Glomerular endothelial cell (primary cell): ENCODE measurements at places on chromosomes 12 and 14.

DNA sequence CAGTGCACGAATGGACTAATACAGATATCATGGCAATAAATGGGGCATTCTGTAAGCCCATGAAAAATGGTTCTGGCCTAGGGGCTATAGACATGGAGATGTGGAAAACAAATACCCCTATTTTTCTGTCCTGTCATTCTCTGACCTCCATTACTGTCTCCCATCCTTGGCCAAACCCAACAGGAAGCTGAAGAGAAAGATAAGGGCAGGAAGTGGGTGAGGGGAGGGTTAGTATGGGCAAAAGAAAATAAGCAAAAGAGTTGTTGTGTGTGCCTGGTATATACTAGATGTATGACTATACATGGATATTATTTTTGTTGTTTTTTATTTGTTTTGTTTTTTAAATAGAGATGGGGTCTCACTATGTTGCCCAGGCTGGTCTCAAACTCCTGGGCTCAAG lies 339.3 kb downstream of the PCNX1 start:
- no peak for DNase-seq

DNA sequence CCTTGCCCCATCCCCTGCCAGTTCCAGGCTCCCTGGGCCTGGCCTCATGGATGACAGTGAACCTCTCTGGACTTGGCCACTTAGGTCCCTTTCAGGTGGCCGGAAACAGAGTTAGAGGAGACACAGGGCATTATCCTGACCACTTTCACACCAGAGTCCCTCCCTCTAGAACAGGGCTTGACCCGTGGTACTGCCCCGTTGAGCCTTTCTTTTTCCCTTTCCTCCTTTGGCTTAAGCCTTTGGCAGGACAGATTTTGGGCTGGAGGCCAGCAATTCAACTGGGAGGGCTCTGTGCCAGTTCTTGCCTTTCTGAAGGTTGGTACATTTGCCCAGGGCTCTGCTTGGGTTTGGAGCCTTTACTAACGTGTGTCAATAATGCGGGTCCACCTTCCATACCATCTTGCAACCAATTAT lies 22.8 kb downstream of the TPCN1 start:
- DNase-seq, result no peak

DNA sequence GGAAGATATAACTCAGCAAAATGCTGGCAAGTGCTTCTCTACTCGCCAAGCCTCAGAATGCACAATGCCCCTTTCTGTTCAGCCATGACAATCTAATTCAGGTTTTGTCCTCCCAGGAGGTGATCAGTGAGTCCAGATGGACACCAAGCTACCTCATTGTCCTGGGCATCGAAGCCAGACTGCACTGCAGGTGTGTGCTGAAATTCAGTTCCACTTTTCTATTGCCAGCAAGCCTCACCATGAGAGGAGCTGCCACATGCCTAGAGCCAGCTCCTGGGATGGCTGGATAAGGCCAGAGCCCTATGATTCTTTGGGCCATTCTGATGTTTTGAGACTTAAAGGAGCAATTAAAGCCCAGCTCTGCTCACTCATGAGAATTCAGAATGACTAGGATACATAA lies 186.7 kb downstream of the GRIN2B start:
- no peak for DNase-seq

- DNase-seq, result no peak
These were observed 27.4 kb downstream of the NELL2 start for GRCh38 chr12:44848703-44849085.

- DNase-seq, result no peak
These were observed 13.0 kb upstream of the GPR68 start for GRCh38 chr14:91257328-91258010.

- DNase-seq, result peak; percentile 42
These were observed 59.6 kb upstream of the LRTM2 start for GRCh38 chr12:1760566-1761382.

- no peak for DNase-seq
These were observed 90.9 kb upstream of the CPM start for GRCh38 chr12:69023840-69024239.

GRCh38 chr12:48037267-48037915 lies 33.1 kb upstream of the COL2A1 start:
- DNase-seq, result no peak

DNA sequence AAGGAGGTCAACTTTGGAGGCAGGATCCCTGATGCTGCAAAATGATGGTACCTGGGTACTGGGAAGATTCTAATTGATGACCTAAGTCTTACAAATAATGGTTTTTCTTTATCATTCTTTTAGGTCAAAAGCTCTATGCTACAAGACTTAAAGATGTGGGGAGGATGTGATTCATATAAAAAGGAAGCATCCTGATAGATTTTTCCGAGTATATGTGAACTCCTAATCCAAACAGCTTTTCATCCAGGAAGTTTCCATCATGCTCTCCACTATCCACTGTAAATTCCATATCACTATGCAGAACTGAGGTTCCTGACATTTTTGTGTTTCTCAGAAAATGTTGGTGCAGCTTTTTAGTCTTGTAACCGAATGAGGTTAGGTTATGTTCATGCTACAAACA lies 293.2 kb downstream of the PAWR start:
- DNase-seq, result no peak

- no peak for DNase-seq
These were observed 413 bp downstream of the DAD1 start for GRCh38 chr14:22588526-22589095.

GRCh38 chr12:7892186-7892980 lies 19.7 kb upstream of the SLC2A14 start:
- DNase-seq, result no peak

DNA sequence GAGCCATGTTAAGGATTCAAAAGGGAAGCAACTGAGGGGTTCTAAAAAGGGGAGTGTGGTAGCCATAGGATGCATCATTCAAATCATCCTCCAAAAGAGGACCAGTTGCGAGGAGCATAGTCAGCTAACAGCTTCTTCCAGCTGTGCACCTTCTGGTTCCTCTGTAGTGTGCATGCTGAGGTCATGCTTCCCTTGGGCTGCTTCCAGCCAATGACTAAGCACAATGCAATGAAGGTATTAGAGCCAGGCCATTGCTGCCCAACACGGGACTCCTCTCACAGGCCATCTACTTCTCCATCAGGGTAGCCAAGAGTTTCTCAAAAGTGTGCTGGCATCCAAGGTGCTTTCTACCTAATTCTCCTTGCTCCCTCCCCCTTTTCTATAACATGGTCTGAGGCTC lies 69.2 kb upstream of the ARID2 start:
- no peak for DNase-seq

GRCh38 chr12:124020514-124020949 lies 47.5 kb downstream of the ZNF664 start:
- DNase-seq, result no peak

DNA sequence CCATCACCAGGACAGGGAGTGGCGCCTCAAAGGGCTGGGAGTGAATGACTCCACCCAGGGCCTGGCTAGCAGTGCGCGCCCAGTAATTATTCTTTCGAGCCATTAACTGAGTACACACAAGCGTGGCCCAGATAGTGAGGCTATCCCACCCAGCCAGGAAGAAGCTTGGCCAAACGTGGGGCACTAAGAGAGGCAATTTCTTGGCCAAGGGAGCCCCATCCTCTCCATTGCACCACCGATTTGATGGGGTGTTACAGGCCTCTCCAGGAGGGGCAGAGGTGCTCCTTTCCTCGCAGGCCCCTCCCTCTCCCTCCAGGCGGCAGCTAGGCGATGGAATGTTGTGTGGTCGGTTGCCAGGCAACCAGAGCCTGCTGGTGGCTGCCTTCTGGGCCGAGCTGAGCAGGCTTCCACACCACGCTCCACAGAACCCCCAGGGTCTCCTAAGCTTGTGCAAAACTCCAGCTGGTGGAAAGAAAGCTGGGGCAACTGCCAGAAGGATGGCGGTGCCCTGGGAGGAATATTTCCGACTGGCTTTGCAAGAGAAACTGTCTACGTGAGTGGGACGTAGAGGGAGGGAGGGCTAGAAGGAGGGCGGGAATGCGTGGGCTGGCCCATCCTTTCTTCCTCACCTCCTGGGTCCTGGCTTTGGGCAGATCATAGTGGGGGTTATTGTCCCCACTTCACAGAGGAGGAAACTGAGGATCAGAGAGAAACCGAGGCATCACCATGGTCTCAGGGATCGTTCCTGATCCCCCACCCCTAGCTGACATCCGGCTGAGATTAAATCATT lies at the start of gene CFAP73:
Gene CFAP73 (plus strand): TSS at position 364 of the 790 bp plus-strand sequence. CDS start 134 bp downstream, at position 498.
- DNase-seq, result no peak

GRCh38 chr14:57391517-57392195 lies 1.3 kb downstream of the NAA30 start:
- no peak for DNase-seq

- no peak for DNase-seq
These were observed 249.9 kb downstream of the ALX1 start for GRCh38 chr12:85529896-85530295.

DNA sequence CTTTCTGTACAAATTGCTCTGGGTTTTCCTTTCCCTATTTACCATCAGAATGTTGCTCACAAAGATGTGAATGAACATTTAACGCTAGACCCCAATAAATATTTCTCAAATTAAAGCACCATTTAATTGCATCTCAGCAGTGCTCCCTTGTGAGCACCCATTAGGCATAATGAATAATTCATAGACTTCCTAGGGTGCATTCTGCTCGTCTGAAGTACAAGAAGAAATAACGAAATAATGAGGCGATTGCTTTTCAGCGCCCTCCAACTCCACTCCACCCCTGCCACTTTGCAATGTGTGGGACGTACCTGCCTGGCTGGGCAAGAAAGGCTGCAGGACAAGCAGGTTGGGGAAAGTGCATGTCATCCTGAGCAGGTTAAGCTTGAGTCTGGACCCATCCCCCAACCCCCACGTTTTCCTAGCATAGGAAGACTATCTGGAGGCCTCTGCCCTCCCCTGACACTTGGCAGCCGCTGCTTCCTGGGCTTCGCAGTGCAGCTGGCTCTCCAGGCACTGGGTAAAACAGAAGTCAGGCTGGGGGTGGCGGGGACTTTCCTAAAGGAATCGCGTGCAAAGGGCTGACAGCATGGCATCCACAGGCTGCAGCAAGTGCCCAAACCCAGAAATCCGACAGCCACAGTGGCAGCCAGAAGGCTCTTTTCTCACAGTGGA lies 253.7 kb downstream of the DUSP6 start:
- no peak for DNase-seq

DNA sequence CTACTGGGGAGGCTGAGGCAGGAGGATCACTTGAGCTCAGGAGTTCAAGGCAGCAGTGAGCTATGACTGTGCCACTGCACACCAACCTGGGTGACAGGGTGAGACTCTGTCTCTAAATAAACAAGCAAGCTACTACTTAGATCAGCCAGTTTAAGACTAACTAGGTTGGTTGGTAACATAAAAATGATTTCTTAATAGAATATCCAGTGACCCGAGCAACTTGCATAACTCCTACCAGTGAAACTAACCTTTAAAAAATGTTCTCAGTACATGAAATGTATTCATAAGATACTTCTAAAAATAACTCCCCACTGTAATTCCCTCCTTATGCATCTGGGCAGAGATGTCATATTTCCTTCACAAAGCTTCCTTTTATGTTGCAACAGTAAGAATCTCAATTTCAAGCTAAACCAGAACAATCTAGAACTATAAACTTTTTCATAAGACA lies 15.9 kb downstream of the TAOK3 start:
- no peak for DNase-seq

- DNase-seq, result no peak
These were observed 54.0 kb downstream of the CLIP1 start for GRCh38 chr12:122368361-122369073.

DNA sequence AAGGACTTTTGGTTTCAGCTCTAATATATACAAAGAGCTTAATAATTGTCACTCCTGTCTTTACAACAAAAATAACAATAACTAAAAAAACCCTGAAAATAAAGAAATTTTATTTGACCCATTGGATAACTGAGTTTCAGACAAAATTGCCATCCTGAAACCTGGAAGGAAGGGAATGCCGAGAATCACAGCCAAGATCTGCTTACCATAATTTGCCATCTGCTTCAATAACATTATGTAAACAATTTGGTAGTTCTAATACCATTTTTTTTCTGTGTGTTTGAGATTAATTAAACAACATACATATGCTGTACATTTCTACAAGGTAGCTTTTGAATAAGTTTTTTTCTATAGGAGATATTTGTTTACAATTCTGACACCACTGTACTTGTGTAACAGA lies 596.3 kb upstream of the MGAT4C start:
- no peak for DNase-seq

GRCh38 chr14:100556140-100556475 lies 31.1 kb downstream of the BEGAIN start:
- no peak for DNase-seq

DNA sequence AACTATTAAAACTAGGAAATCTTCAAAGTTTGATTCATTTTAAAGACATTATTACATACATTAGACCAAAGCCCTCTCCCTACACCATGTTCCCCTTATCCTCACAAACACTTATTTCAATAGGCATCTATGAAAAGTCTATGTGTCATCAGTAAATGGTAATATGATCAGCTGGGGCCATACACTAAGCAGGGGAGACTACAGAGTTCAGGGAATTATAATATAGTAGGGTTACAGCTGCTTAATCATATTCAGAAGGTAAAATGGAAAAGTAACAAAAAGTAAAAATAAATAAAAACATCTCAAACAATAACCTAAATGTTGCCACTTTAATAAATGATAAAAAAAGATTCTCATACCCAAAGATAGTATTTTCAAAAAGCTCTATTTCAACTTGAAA lies 29.1 kb downstream of the PAWR start:
- DNase-seq, result no peak

DNA sequence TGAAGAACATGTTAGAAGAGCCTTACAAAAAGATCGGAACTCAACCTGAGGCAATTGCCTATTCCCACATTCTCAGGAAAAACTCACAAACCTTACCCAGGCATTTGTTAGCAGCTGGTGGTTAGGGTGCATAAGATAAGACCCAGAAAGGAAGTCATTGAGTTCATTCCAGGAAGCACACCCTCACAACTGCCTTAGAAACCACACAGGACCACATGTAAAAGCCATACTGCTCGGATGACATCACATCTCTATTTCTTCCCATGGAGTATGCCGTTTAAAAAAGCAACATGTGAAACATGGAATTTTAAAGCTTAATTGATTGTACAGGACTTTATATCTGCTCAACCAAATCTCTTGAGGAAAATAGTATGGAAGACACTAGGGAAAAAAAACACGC lies 411.2 kb downstream of the DAD1 start:
- no peak for DNase-seq

- DNase-seq, result no peak
These were observed 799.7 kb downstream of the DIO2 start for GRCh38 chr14:79411403-79412174.

DNA sequence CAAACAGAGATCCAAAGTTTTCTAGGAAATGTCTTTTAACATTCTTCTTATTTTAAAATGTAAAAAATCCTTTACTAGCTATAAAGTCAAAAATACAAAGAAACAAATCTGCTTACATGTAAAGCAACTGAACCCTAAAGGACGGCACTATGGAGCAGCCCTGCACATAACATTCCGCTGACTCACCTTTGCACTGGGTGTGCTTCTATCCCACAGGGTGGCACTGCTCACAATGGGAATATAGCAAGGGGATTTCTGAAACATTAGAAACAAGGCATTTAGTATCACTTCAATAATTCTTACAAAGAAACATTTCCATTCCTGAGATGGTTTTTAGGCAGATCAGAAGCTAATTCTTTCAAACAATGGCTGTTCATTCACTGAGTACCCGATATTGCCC lies 94.3 kb downstream of the C12orf42 start:
- no peak for DNase-seq

- no peak for DNase-seq
These were observed 25.6 kb downstream of the RNASE10 start for GRCh38 chr14:20530771-20531571.

GRCh38 chr12:29113101-29113500 lies 36.0 kb upstream of the FAR2 start:
- DNase-seq, result no peak

- DNase-seq, result no peak
These were observed 20.0 kb upstream of the FLVCR2 start for GRCh38 chr14:75558440-75558839.

GRCh38 chr12:503111-503761 lies 43.5 kb downstream of the B4GALNT3 start:
- DNase-seq, result no peak
